ENCODE measurements at places on chromosomes 7 and 10.

GRCh38 chr10:11194859-11195586, 177.4 kb downstream of the CELF2 start:
- no peak for DNase-seq

- no peak for DNase-seq
These were observed 25.8 kb downstream of the EMX2 start for GRCh38 chr10:117568334-117568733.

DNA sequence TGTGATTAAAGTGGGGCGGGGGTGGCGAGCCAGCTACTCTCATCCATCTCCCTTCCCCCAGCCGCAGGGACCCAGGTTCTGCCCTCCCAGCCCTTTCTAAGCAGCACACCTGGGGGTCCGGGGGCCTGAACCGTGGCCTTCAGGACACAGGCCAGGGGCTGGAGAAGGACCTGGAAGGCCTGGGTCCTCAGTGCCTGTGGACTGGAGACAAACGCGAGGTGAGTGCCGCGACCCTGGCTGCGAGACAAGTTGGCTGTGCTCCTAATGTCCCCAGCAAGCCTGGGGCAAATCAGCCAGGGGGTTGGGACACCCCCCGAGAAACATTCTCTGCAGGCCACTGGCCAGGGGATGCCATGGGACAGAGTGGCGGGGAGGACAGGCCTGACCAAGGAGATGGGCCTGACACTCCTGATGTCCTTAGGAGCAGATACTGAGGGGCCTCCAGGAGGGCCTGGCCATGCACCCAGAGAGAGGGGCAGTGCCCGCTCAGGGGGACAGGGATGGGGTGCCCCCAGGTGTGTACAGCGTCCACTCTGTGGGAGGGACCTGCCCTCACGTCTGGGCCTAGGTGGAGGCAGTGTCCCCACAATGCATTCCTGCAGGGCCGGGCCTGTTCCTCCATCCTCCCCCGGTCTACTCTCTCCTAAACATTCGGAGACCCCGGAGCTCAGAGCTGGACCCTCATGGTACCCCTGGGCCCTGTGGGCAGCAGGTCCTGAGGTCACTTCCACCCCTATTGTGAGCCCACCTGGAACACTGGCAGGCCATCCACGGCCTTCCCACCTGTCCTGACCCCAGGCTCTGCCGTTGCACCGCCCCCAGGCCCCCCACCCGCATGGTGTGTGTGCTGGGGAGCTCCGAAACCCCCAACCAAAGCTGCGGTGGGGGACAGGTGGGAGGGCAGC, 13.1 kb downstream of the BRAT1 start:
- no peak for DNase-seq

- no peak for DNase-seq
These were observed 4.8 kb upstream of the CAMK1D start for GRCh38 chr10:12344375-12345110.

DNA sequence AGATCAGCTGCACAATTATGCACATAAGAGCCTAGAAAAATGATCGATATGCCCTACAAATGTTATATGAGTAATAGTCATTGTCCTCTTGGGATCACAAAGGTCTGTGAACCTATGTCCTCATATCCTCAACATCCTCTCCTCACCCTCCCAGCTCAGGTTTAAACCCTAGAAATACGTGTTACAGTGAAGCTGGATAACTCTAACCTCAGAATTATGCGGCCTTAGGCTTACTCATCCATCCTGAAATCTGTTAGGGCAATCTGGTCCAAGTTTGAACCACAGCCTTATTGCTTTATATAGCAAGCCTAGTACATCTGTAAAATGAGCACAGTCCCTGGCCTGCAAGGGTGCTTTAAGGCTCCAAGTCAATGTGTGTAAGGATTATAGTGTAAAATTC, 84.2 kb upstream of the FRMD4A start:
- no peak for DNase-seq

- no peak for DNase-seq
These were observed 91.2 kb downstream of the SFMBT2 start for GRCh38 chr10:7319632-7320031.
